ENCODE measurements at places on chromosomes 7 and 10. TPM values are rescaled to one million over a fixed set of nuclear protein-coding genes. Genes with fewer than 3 reads are reported as not detected.

GRCh38 chr7:143185551-143185950 is 2.3 kb downstream of the TAS2R39 start:
- H3K4me1 ChIP-seq, result no peaks in the 10 kb centered on the region
- no peak overlapping the region for H3K4me3 ChIP-seq
- H3K27me3 ChIP-seq, result peaks cover 17% of the 10 kb centered on the region

DNA sequence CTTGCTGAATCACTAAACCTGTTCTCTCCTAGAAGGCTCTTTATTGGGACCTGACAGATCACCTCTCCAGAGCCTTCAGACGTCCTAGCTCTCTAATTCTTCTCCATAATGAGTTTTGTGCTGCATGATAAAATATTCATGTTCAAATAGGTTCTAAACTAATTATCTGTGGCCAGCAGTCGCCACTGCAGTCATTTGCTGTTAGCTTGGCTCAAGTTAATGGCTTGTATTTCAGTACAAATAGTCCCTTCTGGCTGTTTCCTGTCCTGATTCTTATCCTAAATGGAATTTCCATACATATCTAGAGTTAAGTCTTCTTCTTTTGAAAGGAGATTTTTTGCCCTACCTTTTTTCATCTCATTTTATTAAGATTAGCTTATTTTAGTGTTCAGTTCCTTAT is 303.2 kb downstream of the EXOC4 start:
- peaks cover 11% of the 10 kb centered on the region for H3K4me1 ChIP-seq
- no peaks in the 10 kb centered on the region for H3K27me3 ChIP-seq
- no peak overlapping the region for H3K4me3 ChIP-seq
- no peak overlapping the region for H3K27ac ChIP-seq
- H3K36me3 ChIP-seq, result no peaks in the 10 kb centered on the region

DNA sequence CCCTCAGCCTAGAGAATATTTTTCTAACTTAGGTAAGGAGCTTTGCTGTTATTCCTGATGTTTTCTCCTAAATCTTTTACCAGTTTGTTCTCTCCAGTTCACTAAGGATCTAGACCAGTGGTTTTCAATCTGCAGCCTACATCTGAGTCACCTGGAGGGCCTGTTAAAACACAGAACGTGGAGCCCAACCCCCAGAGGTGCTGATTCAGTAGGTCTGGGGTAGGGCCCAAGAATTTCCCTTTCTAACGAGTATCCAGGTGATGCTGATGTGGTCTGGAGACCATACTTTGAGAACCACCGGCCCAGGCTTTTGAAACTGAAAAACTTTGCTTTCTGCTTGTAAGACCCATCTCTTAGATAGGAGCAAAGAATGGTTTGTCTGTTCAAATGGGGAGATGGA is 51.2 kb upstream of the KMT2E start:
- no peaks in the 10 kb centered on the region for H3K36me3 ChIP-seq
- no peaks in the 10 kb centered on the region for H3K27me3 ChIP-seq
- H3K27ac ChIP-seq, result no peak overlapping the region
- H3K4me3 ChIP-seq, result no peak overlapping the region
- DNase-seq, result no peak

GRCh38 chr10:96987842-96988175 is 155.7 kb downstream of the LCOR start:
- no peak overlapping the region for H3K27ac ChIP-seq
- H3K36me3 ChIP-seq, result no peaks in the 10 kb centered on the region
- no peak for DNase-seq
- no peaks in the 10 kb centered on the region for H3K27me3 ChIP-seq
- H3K4me1 ChIP-seq, result peaks cover 22% of the 10 kb centered on the region

The SLC16A9 gene
- 1.00 TPM for total RNA-seq

Measured in chondrocyte (in vitro differentiated cells).